Esophagus squamous epithelium (tissue), 5 donors: ENCODE measurements at places on chromosomes 6 and 20. TPM values are rescaled to one million over a fixed set of nuclear protein-coding genes. Genes with fewer than 3 reads are reported as not detected.

DNA sequence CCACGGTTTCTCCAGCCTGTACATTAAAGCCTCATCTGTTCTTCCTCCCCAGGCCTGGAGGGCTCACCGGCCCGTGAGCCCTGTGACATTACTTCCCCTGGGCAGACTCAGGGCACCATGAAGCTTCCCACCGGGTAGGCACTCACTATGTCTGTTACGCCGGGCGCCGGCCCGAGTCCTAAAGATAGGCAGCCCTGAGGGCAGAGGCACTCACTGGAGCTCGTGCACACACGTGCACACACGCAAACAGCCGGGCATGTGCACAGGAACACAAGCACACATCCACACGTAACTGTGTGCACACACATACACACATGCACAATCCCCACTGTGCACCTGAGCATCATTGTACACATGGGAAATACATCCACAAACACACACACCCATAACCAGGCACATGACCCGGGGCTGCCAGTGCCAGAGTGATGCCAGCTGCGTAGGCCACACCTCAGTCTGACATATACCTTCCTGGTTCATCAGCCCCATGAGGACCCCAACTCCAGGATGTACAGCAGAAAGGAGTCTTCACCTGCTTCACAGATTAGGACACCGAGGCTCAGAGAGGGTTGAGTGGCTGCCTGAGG lies 83.7 kb downstream of the YTHDF1 start:
- DNase-seq: no peak

GRCh38 chr6:21317642-21318041 lies 275.9 kb upstream of the SOX4 start:
- DNase-seq: no peak

DNA sequence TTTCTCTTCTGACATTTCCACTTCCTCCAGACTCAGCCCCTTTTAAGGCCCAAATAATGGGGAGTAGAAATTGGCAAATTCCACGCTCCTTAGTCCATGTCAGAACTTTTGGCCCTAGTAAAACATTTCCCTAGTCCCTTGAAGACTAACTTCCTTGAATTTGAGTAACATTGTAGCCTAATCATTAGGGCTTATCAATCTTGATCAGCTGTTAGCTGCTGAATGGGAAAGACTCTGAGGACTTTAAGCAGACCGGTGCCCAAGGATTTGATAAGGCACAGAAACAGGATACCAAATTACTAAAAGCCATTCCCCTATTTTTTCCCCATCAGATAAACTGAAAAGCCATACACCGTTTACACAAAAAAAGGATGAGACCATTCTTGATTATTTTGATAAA lies 37.0 kb upstream of the ECI2 start:
- DNase-seq: no peak

- DNase-seq: no peak
Observed at GRCh38 chr6:20306491-20306890, 94.2 kb upstream of the MBOAT1 start.

- DNase-seq: no peak
Observed at GRCh38 chr20:1951436-1952115, 42.3 kb downstream of the PDYN start.

- DNase-seq: no peak
Observed at GRCh38 chr6:137271245-137272183, 52.3 kb upstream of the IFNGR1 start.

DNA sequence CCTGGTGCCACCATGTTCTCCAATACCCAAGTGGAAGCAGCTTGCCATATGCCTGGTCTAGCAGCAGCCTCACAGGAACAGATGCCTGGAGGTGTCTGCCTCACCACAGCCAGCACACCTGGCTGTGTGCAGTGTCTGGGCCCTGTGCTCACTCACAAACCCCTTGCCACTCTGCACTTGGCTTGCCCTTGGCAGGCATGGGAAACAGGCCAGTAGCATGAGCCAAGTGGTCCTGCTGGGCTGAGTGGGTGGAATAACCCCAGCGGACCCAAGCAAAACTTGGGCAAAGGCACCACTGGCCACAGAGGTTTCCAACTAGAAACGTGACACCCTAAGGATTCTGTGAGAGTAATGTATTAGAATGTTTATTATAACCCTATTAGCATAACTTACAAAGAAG lies 600.5 kb upstream of the GJE1 start:
- DNase-seq: no peak

DNA sequence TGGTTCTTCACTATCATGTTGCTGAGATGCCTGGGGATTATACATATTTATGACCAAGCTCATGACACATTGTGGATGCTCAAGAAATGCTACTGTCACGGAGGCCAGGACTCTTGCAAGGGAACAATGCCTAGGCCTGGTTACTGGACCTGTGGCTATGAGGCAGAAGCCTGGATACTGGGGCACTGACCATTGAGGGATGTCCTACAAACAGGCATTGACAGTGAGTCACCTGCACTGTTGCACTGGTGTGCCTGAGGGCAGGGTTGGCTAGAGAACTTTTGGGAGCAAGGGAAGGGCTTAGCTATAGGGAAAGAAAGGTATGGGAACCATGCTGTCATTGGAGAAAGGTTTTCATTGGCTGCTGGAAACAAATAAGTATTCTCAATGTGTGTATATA lies 313.1 kb upstream of the SUPT3H start:
- no peak for DNase-seq

DNA sequence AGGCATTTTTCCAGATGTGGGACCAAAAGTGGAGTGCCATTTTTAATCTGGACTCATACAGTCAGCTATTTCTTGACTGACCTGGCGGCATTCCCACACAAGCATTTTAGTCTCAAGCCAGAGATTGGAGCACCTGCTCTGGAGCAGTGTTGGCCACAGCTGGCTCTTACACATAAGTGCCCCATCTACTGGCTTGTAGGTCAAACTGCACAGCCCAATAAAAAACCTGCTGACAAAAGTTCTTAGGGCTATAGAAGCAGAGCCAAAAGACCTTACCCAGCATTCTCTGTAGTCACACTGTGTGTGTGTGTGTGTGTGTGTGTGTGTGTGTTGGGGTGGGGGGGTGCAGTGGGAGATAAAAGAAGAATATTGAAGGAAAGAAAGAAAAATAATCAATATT lies 38.6 kb upstream of the SENP6 start:
- no peak for DNase-seq

GRCh38 chr20:53201588-53201987 lies 229.4 kb downstream of the TSHZ2 start:
- no peak for DNase-seq

GRCh38 chr6:118677193-118677592 lies 25.8 kb upstream of the CEP85L start:
- DNase-seq: no peak

DNA sequence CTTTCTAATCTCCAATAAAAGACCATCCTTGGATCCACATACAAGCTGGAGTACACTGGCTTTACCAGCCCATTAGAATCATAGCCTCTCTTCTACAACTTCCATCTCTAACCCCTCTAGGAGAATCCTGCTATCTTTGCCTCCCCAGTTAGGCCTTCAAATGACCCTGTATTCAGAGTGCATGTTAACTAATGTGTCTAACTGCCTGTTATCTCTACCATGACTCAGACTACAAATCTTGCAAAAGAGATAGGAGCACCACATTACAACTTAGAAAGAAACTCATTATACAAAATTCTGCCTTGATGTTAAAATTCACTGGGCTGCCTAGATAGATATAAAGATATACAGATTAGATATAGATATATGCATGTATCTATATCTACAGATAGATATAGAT lies 28.2 kb downstream of the GPR63 start:
- DNase-seq: no peak

GRCh38 chr6:31578184-31579118 lies 3.1 kb downstream of the TNF start:
- no peak for DNase-seq

DNA sequence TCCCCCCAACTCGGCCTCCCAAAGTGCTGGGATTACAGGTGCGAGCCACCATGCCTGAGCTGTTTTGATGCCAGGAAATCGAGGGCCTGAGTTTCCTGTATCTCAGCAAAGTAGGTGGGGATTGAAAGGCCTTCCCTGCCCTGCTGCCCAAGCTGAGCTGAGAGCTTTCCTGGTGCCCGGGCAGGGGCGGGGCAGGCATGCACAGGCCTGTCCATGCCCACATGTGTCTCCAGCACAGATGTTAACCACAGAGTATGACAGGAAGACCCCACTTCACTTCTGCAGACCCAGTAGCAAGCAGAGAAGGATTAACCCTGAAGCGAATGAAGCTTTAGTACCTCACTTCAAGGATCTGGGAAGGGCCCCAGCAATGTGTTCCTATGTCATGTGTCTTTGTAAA lies 66.0 kb downstream of the GPR6 start:
- DNase-seq: no peak

GRCh38 chr6:112203577-112204349 lies 50.6 kb downstream of the LAMA4 start:
- no peak for DNase-seq

- no peak for DNase-seq
Observed at GRCh38 chr6:8181160-8181881, 79.0 kb upstream of the EEF1E1 start.

GRCh38 chr6:2665146-2666070 lies 85.3 kb downstream of the MYLK4 start:
- DNase-seq: no peak

DNA sequence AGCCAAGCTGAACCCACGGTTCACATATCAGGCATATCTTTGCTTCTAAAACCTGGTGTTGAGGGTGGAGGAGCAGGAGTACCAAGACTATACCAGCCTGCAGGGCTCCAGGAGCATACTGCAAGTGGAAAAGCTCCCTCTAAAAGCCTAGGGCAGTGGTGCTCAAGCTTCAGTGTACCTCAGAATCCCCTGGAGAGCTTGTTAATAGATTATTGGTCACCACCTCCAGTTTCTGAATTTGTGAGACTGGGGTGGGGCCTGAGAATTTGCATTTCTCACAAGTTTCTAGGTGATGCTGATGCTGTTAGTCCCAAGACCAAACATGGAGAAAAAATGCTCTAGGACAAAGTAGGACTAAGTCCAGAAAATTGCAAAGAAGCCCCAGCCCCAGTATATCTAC lies 65.4 kb downstream of the FILIP1 start:
- no peak for DNase-seq

DNA sequence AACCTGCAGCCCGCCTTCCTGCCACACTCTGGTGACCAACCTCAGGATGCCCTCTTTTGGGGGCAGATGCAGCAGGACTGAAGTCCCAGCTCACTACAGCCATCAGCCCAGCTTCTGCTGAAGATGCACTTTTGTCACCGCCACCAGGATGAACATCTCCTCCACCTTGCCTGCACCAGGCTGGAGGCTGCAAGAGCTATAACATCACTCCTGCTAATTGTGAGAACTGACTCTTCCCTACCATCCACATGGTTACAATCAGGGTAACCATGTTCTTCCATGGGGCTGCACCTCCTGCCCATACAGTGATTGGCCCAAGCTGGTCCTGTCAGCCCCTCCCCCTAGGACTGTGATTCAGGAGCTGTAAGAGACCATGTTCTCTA lies 2.0 kb upstream of the ACTL10 start:
- DNase-seq: no peak

Gene ADTRP
- 2.5 TPM for total RNA-seq

Gene YTHDF1
- total RNA-seq: 20.7 TPM

Gene SLC4A11
- total RNA-seq: 7.2 TPM

Gene SUMO4
- total RNA-seq: not detected

Gene MUC22
- total RNA-seq: 6.1 TPM

Gene VWA7
- 0.59 TPM for total RNA-seq

Gene GPLD1
- 0.35 TPM for total RNA-seq

Gene TRAPPC3L
- not detected for total RNA-seq
